Fibroblast of skin of right biceps (primary cell): ENCODE measurements at places on chromosomes 12 and 14.

- DNase-seq: peak; percentile 77
These were observed 324.1 kb downstream of the FLRT2 start for GRCh38 chr14:85853996-85854526.

DNA sequence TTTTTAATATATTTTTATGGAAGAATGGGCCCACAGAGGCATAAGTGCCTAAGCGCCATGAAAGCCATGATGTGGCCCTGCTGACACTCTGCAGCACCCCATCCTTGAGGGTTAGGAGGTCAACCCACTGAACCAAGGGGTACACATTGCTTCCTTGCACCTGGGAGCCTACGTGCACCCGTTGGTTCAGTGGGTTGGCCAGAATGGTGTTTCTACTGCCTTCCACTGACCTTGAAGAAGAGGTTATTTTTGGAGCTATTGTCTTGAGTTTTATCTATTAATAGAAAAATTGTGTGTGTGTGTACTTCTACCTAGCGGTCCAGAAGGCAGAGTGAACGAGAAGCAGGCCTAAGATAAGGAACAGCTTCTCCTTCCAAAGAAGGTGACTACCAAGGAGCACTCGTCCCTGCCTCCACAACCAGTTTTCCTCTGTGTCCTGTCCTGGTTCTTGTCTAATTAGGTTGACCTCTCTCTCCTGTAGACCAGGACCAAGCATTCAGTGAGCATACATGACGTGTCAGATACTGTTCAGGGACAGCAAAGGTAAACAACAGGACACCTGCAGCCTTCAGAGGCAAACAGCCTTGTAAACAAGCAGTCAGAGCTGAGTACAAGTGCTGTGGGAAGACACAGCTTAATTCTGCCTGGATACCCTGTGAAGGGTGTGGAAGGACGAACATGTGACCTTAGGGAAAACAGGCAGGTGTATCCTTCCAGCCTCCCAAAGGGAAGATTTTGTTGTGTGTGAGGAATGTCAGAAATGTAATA, 30.4 kb upstream of the PLEK2 start:
- DNase-seq: no peak

DNA sequence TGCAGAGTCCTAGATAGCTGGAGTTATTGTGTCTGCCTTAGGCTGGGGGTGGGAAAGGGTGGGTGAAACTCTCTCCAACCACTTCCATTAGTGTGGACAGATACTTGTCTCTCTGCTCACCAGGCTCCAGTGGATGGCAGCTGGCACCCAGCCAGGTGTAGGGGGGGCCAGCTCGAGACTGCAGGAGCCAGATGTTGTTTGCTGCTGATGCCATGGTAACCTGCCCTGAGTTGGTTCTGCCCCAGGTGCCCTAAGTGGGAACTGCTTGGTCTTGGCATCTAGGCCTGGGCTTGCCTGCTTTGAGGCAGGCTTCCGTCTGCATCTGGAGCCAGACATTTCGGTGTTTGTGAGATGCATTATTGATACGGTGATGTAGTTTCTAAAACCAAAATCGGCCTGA, 82.2 kb downstream of the ADCK1 start:
- peak; percentile 14 for DNase-seq

GRCh38 chr14:34069854-34070582, 119.1 kb upstream of the EGLN3 start:
- no peak for DNase-seq

GRCh38 chr12:57628280-57629191, 4.5 kb downstream of the B4GALNT1 start:
- DNase-seq: no peak

DNA sequence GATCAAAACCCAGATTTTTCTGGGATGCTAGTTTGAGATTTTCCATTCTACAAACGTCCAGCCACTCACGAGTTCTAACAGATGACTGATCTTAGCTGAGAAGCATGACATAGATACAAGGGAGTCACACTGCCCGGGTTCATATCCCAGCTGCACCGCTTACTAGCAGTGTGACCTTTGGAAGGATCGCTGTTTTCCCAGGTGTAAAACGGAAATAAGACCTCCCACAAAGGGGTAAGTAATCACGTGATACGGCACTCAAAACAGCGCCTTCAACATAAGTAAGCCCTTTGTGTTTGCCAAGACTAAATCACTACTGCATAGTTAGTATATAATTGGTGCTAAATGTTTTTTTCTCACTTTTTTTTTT, 624 bp upstream of the PWP1 start:
- DNase-seq: peak; percentile 36

DNA sequence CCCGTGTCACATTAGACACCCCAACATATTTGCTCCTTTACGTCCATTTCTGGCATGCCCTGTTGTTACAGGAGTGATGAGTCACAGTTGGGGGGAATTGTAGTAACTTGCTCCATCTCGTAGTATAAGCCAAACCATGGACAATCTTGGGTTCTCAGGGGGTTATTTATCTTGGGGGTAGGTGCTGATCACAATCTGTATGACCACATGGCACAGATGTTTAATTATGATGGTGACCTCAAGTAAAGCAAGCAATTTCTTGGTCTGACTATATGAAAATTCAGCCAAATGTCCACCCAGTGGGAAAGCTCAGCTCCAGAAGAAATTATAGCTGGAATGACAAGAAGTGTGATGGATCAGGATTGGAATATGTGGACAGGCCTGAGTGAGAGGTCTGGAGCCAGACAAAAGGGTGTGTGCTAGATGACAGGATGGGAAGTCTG, 32.1 kb upstream of the STON2 start:
- DNase-seq: no peak

GRCh38 chr14:98189062-98189461, 1082.9 kb downstream of the BCL11B start:
- no peak for DNase-seq

DNA sequence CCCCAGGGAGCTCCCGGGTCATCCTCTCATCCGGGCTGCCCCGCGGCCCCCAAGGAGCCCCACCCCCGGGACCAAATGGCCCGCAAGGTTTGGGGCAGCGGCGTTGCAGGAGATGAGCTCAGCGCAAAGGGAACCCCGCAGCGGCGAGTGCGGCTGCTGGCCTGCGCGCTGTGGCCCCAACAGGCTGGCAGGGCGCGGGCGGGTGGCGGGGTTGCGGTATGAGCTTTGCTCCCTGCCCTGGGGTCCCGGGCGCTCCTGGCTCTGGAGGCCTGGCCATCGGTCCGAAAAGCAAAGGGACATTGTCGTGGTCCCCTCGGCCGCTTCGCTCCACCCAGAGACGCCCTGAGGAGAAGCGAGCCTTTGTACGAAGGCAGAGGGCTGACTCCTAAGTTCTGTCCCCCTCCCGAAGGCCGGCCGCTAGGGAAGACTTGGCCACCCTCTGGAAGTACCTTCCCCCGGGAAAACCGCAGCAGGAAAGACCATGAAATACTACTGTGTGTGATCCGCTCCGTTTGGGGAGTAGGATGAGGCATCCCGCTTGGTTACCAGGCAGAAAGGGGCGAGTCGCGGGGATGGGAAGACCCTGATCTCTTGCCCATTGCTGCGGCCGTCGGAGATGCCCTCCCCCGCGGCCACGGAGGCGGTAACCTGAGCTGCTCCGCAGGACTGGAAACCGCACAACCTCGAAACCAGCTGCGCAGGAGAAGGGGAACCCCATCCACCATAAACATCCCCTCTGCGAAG, 620 bp upstream of the NID2 start:
- peak; percentile 69 for DNase-seq

GRCh38 chr12:60489071-60489470, 893.2 kb downstream of the SLC16A7 start:
- peak; percentile 43 for DNase-seq

- peak; percentile 98 for DNase-seq
These were observed 24.6 kb downstream of the PLXNC1 start for GRCh38 chr12:94172973-94173372.
